Esophagus squamous epithelium (tissue), 5 donors: ENCODE measurements at places on chromosomes 5 and 9.

DNA sequence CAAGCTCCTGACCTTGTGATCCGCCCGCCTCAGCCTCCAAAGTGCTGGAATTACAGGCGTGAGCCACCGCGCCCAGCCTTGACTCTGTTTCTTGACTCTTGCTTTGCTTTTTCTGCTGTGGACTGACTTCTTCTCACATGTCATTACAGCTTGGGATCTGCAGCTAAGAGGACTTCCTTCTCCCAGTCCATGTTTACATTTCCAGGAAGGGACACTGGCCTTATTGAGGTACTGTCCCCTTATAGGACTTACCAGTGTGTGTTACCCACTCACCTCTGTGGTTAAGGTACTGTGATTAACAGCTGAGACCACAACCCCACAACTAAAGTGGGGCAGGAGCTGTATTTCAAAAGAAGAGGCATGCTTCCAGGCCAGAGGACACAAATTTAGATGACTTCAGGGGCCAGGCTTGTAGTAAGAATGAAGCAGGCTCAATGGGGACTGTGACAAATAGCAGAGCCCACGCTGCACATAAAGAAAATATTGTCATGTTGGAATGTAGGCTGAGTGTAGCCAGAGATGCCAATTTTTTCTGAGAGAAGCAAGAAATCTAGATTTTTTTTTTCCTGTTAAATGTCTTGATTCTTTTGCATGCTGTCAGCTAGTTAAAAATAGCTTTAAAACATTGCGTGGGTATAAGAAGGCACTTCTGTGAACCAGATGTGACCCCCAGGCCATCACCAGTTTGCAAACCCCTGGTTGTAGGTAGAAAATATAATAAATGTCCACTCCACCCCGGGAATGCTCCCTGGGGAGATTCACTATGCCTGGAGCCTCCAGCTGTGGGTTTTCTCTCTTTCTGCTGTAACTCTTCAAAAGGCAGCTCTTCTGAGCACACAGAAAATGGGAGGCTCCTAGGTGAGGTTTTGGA lies 75.0 kb downstream of the PTPDC1 start:
- DNase-seq: no peak

DNA sequence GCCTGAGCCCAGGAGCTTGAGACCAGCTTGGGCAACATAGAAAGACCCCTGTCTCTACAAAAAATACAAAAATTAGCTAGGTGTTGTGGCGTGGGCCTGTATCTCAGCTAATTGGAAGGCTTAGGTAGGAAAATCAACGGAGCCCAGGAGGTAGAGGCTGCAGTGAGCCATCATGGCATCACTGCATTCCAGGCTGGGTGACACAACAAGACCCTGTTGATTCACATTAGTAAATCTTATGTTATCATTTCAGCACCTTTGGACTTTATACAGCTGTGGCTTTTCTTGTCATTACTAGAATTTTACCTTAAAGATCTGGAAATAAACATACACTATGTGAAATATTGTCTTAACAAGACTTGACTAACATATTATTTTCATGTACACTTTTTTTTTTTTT lies 185.0 kb downstream of the ZNF608 start:
- DNase-seq: no peak

DNA sequence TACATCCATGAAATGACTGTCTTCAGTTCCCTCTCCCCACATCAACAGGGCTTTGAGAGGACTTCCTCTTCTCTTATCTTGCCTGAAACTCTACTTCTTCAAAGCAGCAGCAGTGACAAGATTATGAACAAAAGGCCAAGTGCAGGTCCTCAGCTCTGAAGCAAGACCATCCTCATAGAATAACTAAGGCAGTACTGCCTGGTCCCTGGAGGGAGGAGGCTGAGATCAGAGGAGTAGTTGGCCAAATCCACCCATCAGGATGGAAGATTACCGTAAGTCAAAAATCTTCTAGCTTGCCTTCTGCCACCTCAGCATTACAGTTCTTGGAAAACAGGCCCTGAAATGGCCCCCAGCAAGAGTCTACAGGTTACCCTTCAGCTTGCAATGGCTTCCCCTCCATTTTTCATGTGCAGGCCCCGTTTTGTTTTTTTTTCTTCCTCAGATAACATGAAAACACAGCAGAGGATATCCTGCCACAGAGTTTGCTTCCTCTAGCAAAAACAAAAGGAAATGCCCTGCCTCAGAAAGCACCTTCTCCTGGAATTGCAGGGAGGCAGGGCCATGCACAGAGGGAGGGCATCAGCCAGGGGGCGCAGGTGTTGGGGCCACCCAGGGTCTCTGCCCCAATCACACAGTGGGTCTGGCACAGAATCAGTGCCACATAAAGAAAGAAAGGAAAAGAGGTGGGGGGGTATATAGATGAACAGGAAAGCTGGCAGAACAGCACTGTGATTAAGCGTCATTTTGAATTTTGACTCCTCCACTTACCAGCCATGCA lies 40.0 kb downstream of the KLHL3 start:
- no peak for DNase-seq

DNA sequence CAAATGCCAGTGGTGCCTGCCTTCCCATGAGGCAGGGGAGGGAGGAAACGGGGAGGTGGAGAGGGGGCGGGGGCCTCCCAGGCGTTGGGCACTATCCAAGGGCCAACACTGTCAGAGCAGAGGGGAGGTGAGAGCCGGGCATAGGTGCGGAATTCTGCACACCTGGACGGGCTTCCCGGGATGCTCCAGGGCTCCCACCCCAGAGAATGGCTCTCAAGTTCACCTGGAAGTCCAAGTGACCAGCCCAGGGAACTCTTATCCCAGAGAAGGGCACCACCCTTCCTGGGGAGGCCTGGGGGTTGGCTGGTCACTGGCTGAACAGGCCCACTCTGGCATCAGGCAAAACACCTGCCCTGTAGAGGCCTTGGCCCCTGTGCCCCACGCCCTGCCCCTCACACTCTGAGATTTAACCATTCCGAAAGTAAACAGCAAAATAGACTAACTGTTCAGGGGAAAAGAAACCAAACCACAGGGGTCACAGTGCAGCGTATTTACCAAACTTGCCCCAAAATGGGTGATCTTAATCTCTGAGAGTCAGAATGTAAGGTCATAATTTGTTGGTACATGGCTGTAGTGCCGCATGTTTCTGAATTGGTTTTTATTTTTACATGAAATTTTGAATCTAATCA lies 2.7 kb downstream of the CSF2 start:
- DNase-seq: no peak

- no peak for DNase-seq
These were observed 116.0 kb upstream of the SLC28A3 start for GRCh38 chr9:84456527-84456926.

- DNase-seq: no peak
These were observed 19.2 kb downstream of the MARCHF3 start for GRCh38 chr5:127011153-127011552.

DNA sequence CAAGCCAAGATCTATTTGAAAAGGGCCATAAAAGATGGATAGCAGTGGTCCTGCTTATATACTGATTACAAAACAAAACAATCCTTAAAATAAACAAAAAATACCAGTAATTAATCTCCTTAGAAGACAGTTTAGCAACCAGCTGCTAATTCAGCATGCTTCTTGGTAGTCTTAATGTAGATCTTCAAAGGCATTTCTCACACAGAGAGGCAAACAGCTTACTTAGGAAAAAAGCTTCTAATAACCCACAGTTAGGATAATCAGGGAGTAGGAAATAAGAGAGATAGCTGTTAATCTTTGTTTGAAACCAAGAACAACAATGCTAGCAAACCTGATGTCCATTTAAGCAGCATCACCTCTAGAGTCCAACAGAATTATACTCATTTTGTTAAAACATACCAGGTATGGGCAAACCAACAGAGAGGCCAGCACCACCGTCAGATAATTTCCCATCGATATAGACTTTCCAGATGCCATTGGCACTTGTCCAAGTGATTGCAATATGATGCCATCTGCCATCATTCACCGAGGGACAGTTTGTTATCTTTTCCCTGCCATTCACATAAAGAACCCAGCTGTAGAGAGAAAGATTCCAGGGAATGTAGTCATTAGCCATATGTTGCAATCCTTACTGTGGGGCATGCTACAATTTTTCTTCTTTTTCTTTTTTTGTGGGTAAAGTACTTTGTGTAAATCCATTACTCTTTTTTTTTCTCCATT lies 105.6 kb upstream of the TXNDC8 start:
- DNase-seq: no peak

- no peak for DNase-seq
These were observed 103.8 kb downstream of the DRD1 start for GRCh38 chr5:175340180-175340579.

GRCh38 chr5:38846379-38847011 lies 683 bp downstream of the OSMR start:
- DNase-seq: no peak

DNA sequence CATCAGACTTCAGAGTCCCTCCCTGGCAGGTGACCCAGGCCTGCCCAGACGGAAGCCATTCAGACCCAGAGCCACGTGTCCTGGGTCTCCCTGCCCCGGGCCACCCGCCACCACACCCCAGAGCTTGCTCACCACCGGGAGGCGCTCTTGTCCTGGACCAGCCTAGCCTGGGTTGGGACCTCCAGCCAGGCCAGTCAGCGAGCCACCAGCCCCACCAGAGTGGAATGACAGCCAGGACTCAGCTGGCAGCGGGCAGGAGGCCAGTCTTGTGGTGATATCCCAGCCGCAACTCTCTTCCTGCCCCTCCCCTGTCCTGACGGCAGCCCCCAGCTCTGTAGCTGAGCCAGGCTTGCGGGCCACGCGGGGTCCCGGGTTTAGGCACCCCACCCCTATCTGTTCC lies 1.7 kb upstream of the PTGDS start:
- no peak for DNase-seq

- no peak for DNase-seq
These were observed 117.7 kb downstream of the SNCAIP start for GRCh38 chr5:122429545-122430318.

DNA sequence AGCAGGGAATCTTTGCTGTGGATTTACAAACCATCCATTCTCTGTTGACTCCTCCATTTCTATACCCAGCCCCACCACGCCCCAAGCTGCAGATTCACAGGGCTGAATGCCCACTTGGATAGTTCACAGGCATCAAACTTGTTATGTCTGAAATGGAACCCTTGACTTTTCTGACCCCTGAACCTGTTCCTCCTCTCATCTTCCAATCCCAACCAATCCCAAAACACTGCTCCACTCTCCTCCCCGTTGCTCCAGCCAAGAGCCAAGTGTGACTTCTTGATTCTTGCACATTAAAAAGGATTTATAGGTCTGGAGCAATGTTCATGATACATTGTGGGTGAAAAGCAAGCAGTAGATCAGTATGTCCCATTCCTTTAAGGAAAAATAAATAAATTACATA lies 145.6 kb downstream of the DAB2IP start:
- DNase-seq: no peak

DNA sequence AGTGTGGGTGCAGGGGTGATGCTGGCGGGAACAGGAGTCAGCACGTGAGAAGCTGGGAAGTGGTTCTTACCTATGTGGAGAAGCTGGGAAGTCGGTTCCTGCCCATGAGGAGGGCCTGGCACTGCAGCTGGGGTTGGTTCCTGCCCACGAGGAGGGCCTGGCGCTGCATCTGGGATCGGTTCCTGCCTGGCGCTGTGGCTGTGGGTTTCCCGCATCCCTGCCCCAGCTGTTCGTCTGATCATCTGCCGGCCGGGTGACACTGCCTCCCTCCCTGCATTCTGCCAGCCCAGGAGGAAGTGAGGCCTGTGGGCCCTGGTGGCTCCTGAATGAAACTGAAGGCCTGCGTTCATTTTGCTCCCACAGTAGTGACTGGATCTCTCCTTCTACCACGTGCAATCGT lies 5.1 kb downstream of the OBP2A start:
- no peak for DNase-seq

GRCh38 chr5:10566543-10567068 lies 2.7 kb downstream of the ANKRD33B start:
- DNase-seq: no peak

- no peak for DNase-seq
These were observed 82.2 kb upstream of the C9orf72 start for GRCh38 chr9:27655441-27655840.

DNA sequence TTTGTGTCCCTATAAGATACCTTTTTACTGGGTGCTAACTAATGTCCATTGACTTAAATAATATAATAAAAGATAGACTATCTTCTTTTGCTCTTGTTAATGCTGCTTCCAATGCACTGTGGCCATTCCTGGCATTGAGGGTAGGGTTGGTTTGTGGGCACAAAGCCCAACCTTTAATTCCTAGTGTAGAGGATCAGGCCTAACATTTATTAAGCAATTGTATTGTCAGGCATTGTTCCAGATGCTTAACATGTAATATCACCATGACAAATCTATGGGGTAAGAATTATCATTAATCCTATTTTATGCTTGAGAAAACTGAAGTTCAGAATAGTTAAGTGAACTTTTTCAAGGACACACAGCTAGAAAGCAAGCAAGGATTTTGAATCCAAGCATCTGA lies 60.4 kb upstream of the GPBP1 start:
- DNase-seq: no peak

DNA sequence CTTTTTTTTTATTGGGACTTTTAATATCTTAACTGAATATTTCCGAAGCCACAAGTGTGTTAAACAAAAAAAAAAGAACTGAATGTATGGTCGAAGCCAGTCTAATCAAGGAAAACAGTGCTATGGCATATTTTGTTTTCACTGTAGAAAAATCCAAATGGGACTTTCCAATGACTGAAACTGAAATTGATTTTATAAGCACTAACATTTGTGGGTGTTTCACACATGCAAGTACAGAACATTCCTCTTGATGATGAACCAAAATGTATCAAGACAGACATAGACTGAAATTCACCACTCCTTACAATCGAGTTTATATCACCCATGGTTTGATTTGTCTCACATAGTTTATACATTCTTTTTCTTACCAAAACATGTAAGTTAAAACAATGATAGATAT lies 1026.8 kb downstream of the CDH18 start:
- no peak for DNase-seq

DNA sequence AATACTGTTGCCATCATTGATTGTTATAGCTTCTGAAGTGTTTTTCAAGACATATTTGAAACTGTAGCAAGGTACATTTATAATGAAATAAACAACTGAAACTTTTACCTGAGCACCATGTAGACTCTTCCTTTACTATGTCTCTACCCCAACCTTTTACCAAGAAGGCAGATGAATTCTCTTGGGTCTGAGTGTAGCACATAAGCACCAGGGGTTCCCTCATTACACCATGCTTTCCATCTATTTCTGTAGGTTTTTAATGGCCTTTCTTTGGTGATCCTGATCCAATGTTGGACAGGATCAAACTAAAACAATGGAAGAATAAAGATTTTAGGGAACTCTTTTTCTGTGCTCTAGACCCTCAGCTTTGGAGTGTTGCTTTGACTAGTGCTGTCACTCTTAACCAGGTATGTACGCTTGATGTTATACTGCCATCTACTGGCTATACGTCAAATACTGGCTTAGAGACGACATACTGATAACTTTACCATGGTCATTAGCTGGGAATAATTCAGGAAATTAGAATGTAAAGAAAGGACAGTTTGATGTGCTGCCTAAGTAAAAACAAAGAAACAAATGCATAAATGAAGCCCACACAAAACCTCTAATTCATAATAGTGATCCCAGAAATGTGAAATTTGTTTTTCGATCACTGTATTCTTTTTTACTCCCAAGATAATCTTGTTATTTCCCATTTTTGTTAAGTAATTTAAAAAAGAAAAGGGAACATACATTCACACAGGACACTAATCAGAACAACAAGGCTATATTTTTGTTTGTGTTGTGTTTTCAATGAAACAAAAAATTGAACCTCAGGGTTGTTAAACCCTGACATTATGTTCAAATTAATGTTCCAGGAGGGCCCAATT lies 30.7 kb downstream of the IFNW1 start:
- no peak for DNase-seq

- DNase-seq: no peak
These were observed 176.9 kb upstream of the WWC1 start for GRCh38 chr5:168114444-168115017.

GRCh38 chr5:38414348-38414747 lies 142.1 kb downstream of the LIFR start:
- no peak for DNase-seq

GRCh38 chr9:69180670-69181069 lies 6.6 kb downstream of the TJP2 start:
- no peak for DNase-seq
